ENCODE measurements at places on chromosomes 16 and 17.
A peak's percentile ranks its signal among the peaks of the same experiment; 100 is the strongest.

DNA sequence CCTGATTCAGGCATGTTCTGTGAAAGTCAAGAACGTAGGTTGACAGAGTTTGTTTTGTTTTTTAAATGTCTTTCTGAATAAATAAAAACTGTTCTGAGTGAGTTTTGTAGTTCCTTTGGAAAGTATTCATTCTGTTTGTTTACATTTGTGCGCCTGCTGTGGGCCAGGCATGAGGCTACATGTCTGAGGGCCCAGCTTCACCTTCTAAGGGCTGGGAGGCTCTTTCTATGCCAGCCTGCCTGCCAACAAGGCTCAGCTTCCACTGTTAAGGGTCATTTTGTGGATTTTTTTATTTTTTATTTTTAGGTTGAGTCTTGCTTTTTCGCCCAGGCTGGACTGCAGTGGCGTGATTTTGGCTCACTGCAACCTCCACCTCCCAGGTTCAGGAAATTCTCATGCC is 6.1 kb downstream of the WWOX start:
- DNase-seq = no peak

- no peak for DNase-seq
Observed at GRCh38 chr17:14052886-14053615, 16.3 kb upstream of the COX10 start.

- no peak for DNase-seq
Observed at GRCh38 chr17:15231851-15232516, 33.1 kb downstream of the PMP22 start.

DNA sequence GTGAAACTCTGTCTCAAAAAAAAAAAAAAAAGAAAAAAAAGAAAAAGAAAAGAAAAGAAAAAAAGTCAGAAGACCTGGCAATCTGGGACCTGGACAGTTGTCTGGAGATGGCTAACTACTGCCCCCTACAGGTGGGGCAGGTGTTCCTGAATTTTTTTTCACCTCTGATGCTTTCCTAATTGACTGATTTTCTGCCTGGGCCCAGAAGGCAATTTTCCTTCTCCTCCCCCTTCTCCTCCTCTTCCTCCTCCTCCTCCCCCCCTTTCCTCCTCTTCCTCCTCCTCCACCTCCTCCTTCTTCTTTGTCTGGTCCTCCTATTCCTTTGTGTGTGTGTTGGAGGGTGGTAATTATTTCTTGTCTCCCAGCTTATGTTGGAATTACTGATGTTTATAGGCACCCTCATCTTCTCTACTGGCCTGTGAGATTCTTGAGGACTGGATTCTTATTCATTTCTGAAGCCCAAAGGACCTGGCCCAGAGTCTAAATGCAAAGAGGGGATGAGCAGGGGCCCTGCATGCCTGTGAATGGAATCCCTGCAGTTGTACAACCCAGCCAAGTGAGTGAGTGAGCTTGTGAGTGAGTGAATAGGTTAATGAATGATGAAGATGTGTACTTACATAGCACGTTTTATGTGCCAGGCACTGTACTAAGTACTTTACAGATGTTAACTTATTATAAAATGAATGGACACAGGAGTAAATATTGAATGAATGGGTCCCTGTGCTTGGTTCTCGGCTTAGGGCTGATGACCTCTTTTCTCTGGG is 26.9 kb downstream of the IRX5 start:
- peak; percentile 40 for DNase-seq

DNA sequence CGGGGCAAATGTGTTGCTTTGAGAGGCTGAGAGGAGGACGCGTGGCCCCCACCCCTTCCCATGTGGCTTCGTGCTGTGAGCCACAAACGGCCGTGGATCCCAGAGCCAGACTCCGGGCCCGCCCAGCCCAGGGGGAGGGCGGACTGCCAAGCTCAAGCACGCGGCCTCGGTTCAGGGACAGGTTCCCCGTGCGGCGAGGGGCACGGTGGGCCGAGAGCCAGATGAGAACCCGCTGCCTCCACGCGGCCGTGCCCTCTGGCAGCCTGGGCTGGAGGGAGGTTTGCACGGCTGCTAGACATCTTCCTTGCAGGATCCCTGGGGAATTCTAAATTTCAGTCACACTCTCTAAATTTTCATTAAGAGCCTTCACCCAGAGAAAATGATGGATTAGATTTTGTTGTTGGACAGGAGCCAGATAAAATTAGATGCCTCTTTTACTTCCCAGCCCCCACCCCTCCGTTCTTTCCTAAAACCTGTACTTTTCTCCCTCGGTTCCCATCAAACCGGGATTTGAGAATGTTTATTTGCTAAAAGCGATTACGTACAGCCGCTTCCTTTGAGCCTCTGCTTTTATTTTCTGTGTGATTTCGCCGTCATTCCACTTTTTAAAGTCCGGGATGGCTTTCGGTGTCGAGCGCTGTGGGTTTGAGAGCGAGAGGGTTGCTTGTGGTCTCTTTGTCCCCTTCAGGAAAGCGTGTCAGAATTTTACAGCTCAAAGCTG is 25.0 kb upstream of the GNG13 start:
- DNase-seq = no peak

DNA sequence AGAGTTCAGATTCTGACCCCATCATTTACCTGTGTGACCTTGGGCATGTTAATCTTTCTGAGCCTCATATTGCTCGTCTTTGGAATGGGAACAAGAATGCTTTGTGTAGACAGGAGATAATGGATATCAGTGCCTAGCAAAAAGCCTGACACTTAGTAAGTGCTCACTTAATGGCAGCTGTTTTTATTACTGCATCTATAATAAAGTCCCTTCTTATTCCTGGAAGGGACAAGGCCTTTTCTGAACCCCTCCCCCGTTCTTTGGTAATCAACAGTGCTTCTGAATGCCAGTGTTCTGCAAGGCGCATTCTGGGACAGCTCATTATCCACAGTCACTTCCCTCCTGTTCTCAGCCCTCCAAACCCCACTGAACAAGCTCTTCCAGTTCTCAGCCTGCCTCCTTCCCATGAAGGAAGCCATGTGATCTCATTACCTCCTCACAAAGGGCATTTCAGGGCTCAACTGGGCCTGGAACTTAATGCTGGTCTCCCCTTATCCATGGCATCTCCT is 25.1 kb upstream of the SUPT4H1 start:
- no peak for DNase-seq

- DNase-seq = no peak
Observed at GRCh38 chr16:19307587-19308241, 22.2 kb downstream of the CLEC19A start.

- DNase-seq = no peak
Observed at GRCh38 chr17:48647103-48647962, 21.2 kb upstream of the HOXB9 start.

DNA sequence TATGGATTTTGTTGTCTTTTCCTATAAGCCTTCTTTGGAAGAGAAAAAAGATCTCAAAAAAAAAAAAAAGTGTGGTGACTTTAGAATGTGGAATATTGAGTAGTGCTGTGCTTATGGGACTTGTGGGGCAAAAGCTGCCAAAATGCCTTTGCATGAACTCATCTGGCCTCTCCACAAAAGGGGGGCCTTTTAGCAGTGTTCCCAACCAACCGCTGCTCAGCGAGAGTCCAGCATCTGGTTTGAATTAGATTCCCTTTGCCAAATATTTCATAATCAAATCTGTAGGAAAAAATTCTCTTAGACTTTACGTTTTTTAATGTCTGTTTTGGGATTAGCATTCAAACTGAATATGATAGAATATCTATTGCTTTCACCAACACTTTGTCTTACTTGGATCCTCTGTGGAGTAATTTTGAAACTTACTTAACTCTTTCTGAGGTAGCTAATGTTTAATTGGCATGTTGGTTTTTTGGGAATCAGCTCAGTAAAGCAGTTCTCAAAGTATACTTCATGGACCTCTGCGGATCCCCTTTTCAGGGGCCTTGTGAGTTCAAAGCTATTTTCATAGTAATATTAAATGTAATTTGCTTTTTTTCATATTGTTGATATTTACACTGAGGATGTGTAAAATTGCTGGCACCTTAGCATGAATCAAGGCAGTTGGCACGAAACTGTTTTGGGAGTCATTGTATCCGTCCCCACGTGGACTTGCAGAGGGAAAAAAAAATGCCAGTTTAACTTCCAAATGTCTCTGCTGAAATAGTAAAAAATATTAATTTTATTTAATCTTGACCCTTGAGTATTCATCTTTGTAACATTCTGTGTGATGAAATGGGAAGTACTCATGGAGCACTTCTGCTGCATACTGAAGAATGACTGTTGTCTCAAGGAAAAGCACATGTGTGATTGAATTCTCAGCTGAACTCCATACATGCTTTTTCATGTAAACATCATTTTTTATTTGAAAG is 34.7 kb upstream of the VPS4A start:
- no peak for DNase-seq

GRCh38 chr17:76076765-76077583 is 2.0 kb upstream of the ZACN start:
- no peak for DNase-seq

GRCh38 chr17:67279115-67279514 is 34.1 kb upstream of the HELZ start:
- DNase-seq = no peak

DNA sequence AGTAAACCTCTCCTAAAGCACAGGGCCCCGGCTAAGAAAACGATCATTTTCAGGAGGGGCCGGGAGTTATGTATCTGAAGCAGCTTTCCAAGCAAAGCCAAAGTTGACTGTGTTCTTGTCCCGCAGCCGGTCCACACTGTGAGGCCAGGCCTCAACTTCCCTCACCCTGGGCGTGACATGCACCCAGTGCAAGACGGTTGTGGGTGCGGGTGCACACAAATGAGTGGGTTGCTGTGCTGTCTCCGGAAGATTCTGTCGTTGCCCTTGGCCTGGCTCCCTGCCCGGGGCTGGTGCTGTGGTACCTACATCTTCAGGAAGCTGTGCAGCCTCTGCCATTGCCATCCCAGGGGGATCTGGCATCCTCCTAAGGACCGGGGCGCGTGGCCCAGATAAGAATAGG is 16.6 kb downstream of the MLYCD start:
- no peak for DNase-seq

GRCh38 chr17:21090902-21091618 is 35.7 kb upstream of the DHRS7B start:
- no peak for DNase-seq

DNA sequence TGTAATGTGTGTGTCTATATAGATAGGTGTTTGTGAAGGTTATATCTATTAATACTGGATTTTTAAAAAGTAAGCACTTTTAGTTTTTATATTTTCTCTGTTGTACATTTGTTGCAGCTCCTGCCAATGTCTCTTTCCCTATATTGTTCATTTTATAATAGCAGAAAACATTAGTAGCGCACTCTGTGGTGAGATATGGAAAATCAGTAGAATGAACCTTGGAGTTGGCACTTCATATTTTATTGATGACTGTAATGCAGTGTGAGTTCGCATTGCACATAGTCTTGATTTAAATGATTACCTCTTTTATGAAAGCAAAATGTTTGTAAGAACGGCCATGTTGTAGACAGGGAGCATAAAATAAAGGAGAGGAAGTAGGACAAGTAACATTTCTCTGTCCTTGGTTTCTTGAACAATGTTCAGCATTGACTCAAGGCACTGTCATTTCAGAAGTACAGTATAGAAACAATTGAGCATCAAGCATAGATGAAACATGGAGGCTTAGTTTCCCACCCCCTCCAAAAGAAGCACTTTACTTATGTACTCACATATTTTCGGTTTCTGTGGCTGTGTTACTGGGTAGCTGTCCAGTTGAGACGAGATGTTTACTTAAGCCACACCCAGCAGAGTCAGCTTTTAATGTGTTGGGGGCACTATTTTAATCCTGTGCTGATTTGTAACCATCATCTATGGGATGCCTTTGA is 74.0 kb downstream of the TANC2 start:
- no peak for DNase-seq

GRCh38 chr17:31307640-31308039 is 6.2 kb downstream of the EVI2B start:
- no peak for DNase-seq

DNA sequence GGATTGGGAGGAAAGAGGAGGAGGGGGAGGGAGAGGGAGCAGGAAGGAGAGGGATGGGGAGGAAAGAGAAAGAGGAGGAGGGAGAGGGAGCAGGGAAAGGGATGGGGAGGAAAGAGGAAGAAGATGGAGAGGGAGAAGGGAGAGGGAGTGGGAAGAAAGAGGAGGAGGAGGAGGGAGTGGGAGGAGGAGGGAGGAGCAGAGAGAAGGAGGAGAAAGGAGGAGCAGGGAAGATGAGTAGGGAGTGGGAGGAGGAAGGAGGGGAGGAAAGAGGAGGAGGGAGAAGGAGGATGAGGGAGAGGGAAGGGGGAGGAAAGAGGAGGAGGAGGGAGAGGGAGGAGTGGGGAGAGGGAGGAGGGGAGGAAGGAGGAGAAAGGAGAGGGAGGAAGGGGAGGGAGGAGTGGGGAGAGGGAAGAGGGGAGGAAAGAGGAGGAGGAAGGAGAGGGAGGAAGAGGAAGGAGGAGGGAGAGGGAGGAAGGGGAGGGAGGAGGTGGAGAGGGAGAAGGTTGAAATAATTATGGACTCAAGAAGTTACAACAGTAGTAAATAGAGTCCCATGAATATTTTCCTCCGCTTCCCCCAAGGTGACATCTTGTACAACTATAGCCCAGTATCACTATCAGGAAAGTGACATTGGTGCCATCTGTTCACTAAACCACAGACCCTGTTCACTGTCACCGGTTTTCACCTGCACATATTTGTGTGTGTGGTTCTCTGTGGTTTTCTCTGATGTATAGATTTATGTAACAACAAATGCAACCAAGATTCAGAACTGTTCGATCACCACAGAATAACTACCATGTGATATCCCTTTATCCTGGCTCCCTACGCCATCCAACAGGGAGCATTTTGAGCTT is 325.3 kb upstream of the EEF2KMT start:
- no peak for DNase-seq

GRCh38 chr17:76005263-76006149 is 4.9 kb downstream of the CDK3 start:
- DNase-seq = peak; percentile 31

- DNase-seq = no peak
Observed at GRCh38 chr16:85650844-85651628, 37.7 kb downstream of the GINS2 start.

DNA sequence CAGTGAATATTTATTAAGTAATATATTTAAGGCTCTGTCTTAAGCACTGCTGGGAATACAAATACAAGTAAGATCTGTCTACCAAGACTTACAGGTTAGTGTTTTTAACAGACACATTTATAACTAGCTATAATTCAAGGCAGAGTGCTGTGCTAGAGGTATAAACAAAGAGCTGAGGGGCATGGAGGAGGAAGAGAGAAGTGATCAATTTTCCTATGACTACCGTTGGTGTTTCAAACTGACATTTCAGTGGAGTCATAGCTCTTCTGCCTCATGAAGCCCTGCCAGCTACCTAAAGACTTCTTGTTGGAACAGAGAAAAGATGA is 79.9 kb downstream of the CYB561 start:
- no peak for DNase-seq

GRCh38 chr17:31743797-31744196 is 115.2 kb downstream of the COPRS start:
- DNase-seq = no peak

GRCh38 chr16:8967132-8967821 is 3.6 kb upstream of the USP7 start:
- DNase-seq = no peak

- no peak for DNase-seq
Observed at GRCh38 chr17:2386400-2387085, 14.3 kb downstream of the MNT start.

Data from CMK (cell line).